ENCODE measurements at places on chromosomes 7 and 10.
A peak's percentile ranks its signal among the peaks of the same experiment; 100 is the strongest.

DNA sequence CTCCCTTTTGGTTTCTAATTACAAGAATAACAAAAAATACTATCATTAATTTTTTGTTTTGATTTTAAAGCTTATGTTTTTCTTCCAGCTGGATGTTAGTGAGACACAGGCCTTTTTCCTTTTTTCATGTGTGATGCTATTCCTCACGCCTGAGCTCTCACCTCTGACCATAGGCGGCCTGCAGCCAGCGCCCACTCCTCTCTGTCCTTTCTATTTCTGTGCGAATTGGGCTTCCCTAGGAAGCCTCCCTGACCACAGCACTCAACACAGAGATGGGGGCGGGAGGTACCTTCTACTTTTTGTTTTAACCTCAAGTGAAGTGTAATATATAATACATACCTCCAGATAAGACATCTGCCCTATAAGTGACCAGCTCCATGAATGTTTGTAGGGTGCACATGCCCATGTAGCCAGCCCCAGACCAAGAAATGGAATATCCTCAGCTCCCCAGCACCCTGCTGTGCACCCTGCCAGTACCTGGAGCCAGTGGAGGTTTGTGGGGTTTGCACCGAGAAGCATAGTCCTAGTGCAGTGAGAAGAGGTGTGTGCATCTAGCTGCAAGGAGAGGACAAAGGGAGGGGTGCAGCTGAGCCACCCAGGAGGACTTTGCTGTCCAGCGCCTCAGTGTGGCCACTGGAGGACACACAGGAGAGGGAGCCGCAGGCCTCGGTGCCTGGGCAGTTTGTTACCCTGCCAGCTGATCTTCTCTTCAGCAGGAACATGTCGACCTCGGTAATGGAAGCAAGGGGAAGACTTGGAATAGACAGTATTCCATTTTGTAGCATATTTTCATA lies 38.5 kb downstream of the BNIP3 start:
- DNase-seq, result peak; percentile 50

- DNase-seq, result no peak
Measured at GRCh38 chr7:158135931-158136330, 451.7 kb downstream of the PTPRN2 start.

DNA sequence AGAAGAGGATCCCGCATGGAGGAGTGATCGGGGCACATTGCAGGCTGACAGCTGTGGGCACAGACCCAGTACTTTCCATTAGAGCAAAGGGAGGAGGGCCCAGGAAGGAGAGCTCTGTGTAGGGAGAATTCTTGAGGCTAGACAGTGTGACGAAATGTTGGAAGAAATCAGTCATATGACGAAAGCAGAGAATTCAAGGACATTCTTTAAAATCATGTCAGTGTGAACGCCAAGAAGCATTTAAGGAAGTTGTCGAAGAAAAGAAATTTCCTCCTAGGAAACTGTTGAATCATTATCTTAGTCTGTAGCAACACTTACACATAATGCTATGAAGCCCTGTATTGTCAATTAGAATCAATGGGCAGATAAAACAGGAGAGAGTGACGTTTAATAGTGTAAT lies 191.3 kb upstream of the ADARB2 start:
- no peak for DNase-seq

- DNase-seq, result no peak
Measured at GRCh38 chr10:113565364-113565763, 12.5 kb downstream of the HABP2 start.

- no peak for DNase-seq
Measured at GRCh38 chr7:26649388-26649787, 215.0 kb downstream of the SKAP2 start.

- DNase-seq, result no peak
Measured at GRCh38 chr7:144011458-144012230, 11.5 kb downstream of the OR6B1 start.

GRCh38 chr7:156017916-156018700 lies 205.8 kb upstream of the SHH start:
- DNase-seq, result no peak

DNA sequence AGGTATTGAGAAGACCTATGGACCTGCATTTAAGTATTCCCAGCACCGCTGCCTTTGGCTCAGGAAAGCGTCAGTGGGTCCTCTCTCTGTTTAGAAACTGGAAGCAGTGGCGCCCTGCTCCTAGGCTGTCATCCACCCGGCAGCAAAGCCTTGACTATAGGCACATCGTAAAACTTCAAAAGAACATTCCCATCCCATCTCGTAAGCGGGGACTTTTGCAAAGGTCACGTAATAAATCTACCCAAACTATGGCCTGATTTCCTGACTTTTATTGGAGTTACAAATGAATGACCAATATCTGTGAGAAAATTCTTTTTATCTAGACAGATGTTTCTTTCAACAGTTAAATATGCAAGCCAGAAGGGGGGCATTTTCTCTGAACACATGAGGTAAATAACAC lies 115.8 kb upstream of the TCERG1L start:
- no peak for DNase-seq

- no peak for DNase-seq
Measured at GRCh38 chr10:88152728-88153133, 289.3 kb downstream of the PTEN start.

GRCh38 chr10:62082729-62083411 lies 181.4 kb downstream of the ARID5B start:
- no peak for DNase-seq

DNA sequence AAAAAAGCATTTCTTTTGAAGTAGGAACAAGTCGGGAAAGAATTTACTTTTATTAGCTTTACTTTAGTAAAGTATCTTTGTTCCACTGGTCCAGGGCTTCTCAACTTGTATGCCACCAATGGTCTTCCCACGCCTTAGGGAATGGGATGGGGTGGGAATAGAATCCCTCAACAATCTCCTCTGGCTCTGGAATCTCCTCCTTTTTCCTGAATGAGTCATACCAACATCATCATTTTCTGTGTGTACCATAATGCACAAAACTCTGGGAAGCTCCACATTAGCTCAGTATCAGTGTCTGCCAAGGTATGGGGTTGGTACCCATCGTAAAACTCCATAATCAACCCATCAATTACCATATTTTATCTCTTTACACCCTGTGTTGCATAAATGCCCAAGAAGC lies 159.4 kb upstream of the BMPER start:
- DNase-seq, result no peak

DNA sequence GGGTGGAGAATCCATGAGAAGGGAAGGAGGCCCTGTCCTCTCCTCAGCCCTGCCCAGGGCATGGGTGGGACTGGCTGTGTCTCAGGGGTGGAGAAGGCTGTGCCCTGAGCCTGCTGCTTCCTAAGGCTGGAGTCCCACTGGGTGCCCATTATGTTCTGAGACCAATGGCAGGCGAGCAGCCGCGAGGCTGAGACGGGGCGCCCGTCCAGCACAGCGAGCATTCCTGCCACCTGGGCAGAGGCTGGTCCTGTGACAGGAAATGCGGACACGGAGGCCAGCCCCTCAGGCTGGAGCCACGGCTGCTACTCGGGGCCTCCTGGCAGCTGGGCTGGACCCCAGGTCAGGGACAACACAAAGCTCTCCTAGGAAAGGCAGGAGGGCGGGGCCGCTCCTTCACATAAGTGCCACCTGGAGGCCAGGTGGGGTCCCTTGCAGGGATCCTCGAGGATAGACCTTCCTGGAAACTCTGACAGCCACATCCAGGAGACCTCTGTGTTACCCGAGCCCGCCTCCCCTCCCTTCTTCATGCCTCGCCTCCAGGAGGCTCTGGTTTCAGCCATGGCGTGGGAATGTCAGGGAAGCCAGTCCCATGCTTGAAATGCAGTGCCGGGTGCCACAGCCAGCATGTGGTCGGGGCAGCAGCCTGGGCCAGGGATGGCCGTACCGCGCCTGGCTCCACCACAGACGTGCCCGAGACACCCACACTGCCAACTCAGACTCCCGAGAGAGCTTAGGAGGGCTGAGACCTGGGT lies 173.9 kb downstream of the USP6NL start:
- no peak for DNase-seq

- no peak for DNase-seq
Measured at GRCh38 chr7:42745357-42746059, 166.4 kb downstream of the C7orf25 start.

DNA sequence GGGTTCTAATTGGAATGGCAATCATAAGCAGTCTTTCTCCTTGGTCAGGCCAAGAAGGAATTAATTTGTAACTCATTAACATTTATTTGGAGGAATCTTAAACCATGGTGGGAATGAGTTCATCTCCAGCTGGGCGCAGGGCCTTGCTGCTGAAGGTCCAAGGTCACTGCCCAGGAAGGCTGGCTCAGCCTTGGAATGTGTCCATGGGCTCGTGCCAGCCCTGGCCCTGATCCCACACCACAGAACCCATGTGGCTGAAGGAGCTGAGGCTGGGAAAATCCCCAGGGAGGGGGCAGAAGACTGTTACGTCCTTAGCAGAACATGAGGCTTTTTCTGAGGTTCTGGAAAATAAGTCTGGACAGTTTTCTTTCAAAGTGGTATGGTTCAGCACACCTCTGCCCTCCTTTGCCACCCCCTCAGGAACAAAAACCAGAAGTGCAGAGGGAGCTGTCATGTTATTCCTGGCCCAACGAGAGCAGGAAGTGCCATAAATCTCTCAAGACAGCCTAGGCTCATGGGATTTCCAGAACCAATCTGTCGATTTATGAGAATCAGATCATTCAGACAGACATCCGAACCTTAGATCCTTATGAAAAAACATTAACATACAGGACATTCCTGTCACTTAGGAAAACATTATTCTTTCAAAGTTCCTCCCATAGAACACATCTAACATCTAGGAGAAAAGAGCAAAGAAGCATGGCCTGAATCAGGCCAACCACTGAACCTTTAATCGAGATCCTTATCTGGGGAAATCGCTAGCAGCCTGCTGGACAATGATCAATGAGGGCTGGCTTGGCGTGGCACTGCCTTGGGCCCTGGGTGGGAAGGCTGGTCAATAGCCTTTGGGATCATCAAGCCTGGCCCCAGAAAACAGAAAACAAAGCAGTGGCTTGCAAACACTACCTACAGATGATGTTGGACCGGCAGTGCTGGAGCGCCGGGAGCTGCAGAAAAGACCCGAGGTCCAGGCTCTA lies 134.3 kb downstream of the TAX1BP1 start:
- DNase-seq, result no peak

DNA sequence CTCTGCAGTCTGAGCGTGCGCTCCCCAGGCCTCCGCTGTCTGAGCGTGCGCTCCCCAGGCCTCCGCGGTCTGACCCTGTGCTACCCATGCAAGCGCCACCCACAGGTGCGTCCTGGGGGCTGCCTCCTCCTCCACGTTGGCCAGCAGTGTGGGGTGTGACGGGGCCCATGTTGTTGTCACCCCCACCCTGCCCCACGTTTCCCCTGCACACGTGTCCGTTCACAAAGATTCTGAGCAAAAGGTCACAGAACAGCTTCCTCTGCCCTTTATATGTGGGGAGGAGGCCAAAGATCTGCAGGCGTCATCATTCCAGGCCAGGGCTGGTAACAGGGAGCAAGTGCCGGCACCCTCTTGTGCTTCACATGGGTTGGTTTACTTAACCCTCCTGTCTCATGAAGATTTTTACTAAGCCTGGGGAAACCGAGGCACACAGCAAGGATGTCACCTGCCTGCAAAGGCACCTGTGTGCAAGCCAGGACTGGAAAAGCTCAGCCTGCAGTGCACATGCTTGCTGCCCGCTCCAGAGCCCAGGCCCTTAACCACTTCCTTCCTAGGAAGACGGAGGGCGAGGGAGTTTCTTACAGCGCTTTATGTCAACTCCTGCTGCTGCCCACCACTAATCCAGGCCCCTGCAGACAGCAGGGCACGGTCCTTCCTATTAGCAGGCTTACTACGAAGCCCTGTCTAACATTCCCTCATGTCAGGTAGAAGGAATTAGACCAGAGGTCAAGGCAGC lies 4.8 kb downstream of the GPR146 start:
- no peak for DNase-seq

- no peak for DNase-seq
Measured at GRCh38 chr10:78286186-78286585, 252.5 kb downstream of the RPS24 start.

DNA sequence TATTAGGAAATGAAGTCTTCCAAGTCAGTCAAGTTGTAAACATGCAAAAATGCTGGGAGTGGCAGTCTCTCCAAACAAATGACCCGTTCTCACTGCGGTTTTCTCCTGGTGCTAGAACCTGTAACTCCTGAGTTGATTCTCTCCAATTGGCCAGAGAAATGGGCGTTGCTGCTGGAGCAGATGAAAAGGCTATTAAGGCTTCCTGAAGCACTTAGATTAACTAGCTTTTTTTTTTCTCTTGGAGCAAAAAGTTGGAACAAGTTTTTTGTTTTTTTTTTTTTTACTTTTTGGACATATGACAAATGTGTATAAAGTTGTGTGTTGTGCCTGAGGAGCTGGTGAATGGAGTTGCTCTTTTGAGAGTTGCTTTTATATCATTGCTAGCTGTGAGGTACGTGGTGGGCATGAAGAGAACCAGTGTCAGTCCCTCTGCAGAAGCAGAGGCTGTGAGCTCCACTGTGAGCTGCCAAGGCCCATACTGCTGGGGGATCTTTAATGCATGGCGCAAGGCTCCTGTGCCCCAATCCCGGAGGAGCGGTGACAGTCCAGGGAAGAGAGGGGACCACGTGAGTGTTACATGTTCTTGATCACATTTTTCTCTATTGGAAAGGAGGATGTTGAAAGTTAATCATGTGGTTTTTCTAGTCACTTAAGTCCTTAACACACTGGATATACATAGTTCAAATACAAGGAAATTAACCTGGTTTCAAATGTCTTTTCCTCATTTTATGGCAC lies 393.6 kb upstream of the GALNT17 start:
- no peak for DNase-seq

DNA sequence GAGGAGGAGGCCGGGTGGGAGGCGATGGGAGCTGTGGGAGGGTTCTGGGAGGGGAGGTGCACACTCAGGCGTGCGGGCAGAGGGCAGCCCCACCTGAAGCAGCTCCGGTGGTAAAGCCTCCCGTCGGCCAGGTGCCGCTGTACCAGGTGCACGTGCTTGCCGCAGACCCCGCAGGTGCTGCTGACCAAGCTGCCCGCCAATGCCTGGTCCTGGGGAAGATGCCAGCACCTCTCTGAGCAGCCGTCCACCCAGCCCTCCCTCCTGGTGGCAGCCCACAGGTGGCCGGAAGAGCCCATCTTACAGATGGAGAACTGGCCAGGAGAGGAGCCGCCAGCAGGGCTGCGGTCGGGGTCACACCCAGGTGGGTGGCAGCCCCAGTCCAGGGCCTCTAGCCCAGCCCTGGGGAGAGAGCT lies 12.6 kb downstream of the MICALL2 start:
- no peak for DNase-seq

DNA sequence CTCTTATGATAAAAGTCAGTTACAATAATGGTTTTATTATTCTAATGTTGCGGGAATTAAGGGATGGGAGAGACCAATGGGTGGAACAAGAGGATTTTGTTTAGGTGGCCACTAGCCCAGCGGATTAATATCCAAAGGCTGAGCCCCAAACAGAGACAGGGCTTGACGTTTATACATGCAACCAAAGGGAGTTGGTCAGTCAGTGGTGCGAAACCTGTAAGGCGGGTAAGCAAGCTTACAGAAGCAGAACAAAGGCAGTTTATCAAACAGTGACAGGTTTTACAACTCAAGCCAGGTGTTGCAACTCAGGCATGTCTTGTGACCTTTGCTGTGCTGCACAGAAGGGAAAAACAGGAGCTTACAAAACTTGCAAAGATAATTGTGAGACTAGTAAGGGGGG lies 622.9 kb upstream of the MBL2 start:
- no peak for DNase-seq

Data from iPS DF 6.9 (cell line).